ENCODE measurements at places on chromosomes 3 and 15. TPM values are rescaled to one million over a fixed set of nuclear protein-coding genes. Genes with fewer than 3 reads are reported as not detected.

Gene OR5K2
- not detected for total RNA-seq

Gene ADAMTSL3
- total RNA-seq = 0.09 TPM

Gene PROS1
- total RNA-seq = 45.6 TPM

Gene SAMD7
- not detected for total RNA-seq

Gene CRABP1
- not detected for total RNA-seq

Gene SEMA3F
- 3.6 TPM for total RNA-seq

Gene SLC24A5
- not detected for total RNA-seq

Gene RETNLB
- not detected for total RNA-seq

Gene CCDC39
- total RNA-seq = not detected

Gene LNP1
- total RNA-seq = 6.0 TPM

Gene CCR8
- total RNA-seq = not detected

Gene TMEM42
- 5.0 TPM for total RNA-seq

Gene PLA2G4D
- not detected for total RNA-seq

Gene DPPA4
- not detected for total RNA-seq

Gene HCLS1
- not detected for total RNA-seq

Gene OR5H15
- not detected for total RNA-seq

Gene UBL7
- 63.2 TPM for total RNA-seq

Gene RHCG
- total RNA-seq = not detected

Gene LSAMP
- total RNA-seq = not detected

Gene CHRM5
- not detected for total RNA-seq

Gene B3GALNT1
- total RNA-seq = not detected

Gene RHO
- not detected for total RNA-seq

Gene STX19
- total RNA-seq = not detected

Gene CSPG4
- total RNA-seq = 0.04 TPM

Gene TMEM108
- total RNA-seq = not detected

Gene SLC28A2
- total RNA-seq = 0.08 TPM

Gene ZNF660
- 3.3 TPM for total RNA-seq

Gene KBTBD13
- total RNA-seq = not detected

Gene MORC1
- not detected for total RNA-seq

Gene CACNA2D2
- not detected for total RNA-seq

Gene IL16
- total RNA-seq = not detected

Gene ISLR
- total RNA-seq = not detected

Gene FOXL2NB
- not detected for total RNA-seq

Gene ACTC1
- not detected for total RNA-seq

Gene CPNE9
- total RNA-seq = not detected

Gene CTXND1
- 2.1 TPM for total RNA-seq

Gene SEMA4B
- 1.3 TPM for total RNA-seq

Gene CKMT1B
- 0.73 TPM for total RNA-seq

Gene ECE2
- not detected for total RNA-seq

Gene LEKR1
- total RNA-seq = 1.5 TPM

Gene SERPINI2
- total RNA-seq = not detected

Gene ARPIN
- total RNA-seq = 5.3 TPM

Gene FAM98B
- 4.7 TPM for total RNA-seq

Gene LHFPL4
- total RNA-seq = not detected

Gene ZKSCAN7
- total RNA-seq = 3.8 TPM

Gene MME
- not detected for total RNA-seq

Gene RBPMS2
- not detected for total RNA-seq

Gene LIPH
- not detected for total RNA-seq

Gene ATP8B4
- total RNA-seq = 0.18 TPM

Gene GPR160
- 14.0 TPM for total RNA-seq

Gene CD276
- total RNA-seq = 55.2 TPM

Gene CDCP1
- total RNA-seq = 0.18 TPM

Gene PLD1
- 33.6 TPM for total RNA-seq

Gene OXTR
- total RNA-seq = 0.95 TPM

Gene GABRR3
- 0.31 TPM for total RNA-seq

Data from HepG2 (cell line).